Activated CD4-positive, alpha-beta memory T cell treated with anti-CD3 and anti-CD28 coated beads, Interleukin-2, amount 10 ng/mL, durations not matched to agents 7 days and 5 days (primary cell): ENCODE measurements at places on chromosomes 6 and 20. TPM values are rescaled to one million over a fixed set of nuclear protein-coding genes. Genes with fewer than 3 reads are reported as not detected.

GRCh38 chr20:32685541-32686529 is 12.1 kb upstream of the C20orf203 start:
- no peak for DNase-seq

Gene CCN2
- total RNA-seq: not detected

DNA sequence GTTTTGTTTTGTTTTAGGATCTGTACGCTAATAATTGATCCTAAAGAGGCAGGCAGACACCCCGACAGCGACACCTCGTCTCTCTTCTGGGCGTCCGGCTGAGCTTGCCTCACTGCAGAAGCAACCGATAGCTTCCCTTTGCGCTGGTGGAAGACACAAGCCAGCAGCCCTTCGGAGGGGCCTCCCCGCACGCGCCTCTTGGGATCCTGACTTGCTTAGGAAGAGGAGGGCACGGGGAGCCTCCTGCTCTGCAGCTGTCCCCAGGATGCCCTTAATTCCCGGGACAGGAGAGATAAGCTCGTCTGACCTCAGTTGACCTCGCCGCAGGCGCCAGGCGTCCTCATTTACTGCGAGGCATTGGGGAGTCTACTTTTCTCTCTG is 94.0 kb downstream of the CD83 start:
- DNase-seq: no peak

- no peak for DNase-seq
Observed at GRCh38 chr20:58237318-58238132, 9.1 kb upstream of the ANKRD60 start.

DNA sequence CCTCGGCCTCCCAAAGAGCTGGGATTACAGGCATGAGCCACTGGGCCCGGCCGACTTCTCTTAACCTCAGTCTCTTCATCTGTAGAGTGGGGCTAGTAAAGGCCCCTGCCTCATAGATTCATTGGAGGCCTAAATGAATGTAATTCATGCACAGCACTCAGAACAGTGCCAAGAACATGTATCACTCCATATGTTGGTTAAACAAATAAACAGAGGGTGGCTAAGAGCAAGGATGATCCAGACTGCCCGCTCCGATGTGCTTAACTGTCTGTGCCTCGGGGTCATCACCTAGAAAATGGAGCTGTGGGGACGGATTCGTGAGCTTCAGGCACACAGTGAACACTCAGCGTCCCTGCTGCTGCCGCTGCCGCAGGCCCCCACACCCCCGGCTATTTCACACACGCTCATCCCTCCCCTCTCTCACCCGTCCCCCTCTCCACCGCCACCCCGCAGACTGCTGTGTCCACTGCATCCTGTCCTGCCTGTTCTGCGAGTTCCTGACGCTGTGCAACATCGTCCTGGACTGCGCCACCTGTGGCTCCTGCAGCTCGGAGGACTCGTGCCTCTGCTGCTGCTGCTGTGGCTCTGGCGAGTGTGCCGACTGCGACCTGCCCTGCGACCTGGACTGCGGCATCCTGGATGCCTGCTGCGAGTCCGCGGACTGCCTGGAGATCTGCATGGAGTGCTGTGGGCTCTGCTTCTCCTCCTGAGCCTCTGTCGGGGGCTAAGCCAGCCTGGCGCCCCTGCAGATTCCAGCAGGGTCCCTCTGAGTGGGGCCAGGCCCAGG is 14.8 kb downstream of the MDFI start:
- DNase-seq: no peak

GRCh38 chr6:36827261-36828079 is 11.8 kb downstream of the CPNE5 start:
- DNase-seq: peak; percentile 45

- no peak for DNase-seq
Observed at GRCh38 chr6:127102299-127102698, 16.2 kb upstream of the RSPO3 start.

Gene SNRPB
- 310 TPM for total RNA-seq

GRCh38 chr6:13725570-13725969 is 13.9 kb upstream of the RANBP9 start:
- DNase-seq: peak; percentile 32

Gene DDX43
- 0.88 TPM for total RNA-seq

- DNase-seq: no peak
Observed at GRCh38 chr20:14902432-14903089, 565.1 kb upstream of the FLRT3 start.

Gene GGTLC1
- total RNA-seq: not detected

Gene OPN5
- not detected for total RNA-seq

- DNase-seq: no peak
Observed at GRCh38 chr6:154318721-154319120, 37.9 kb downstream of the IPCEF1 start.

Gene KPNA5
- 7.1 TPM for total RNA-seq

DNA sequence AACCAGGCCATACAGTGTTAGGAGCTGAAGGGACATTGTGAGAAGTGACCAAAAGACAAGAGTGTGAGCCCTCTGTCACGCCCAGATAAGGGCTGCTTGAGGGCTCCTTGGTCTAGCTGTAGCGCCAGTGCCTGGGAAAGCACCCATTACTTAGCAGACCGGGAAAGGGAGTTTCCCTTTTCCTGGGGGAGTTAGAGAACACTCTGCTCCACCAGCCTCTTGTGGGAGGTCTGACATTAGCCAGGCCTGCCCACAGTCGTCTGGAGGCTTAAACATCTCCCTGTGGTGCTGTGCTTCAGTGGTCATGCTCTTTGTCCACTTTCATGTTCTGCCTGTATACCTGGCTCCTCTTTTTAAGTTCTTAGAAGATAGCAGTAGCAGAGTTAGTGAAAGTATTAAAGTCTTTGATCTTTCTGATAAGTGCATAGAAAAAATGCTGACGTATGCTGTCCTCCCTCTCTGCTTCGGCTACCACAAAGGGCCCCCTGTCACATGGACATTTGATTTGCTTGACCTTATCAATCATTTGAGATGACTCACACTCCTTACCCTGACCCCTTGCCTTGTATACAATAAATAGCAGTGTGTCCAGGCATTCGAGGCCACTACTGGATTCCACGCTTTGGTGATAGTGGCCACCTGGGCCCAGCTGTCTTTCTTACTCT is 201.5 kb upstream of the ECI2 start:
- DNase-seq: no peak

Gene F13A1
- not detected for total RNA-seq

Gene APCDD1L
- total RNA-seq: not detected

Gene ACSS2
- total RNA-seq: 43.5 TPM

- DNase-seq: no peak
Observed at GRCh38 chr20:33908336-33908735, 85.4 kb upstream of the RALY start.

DNA sequence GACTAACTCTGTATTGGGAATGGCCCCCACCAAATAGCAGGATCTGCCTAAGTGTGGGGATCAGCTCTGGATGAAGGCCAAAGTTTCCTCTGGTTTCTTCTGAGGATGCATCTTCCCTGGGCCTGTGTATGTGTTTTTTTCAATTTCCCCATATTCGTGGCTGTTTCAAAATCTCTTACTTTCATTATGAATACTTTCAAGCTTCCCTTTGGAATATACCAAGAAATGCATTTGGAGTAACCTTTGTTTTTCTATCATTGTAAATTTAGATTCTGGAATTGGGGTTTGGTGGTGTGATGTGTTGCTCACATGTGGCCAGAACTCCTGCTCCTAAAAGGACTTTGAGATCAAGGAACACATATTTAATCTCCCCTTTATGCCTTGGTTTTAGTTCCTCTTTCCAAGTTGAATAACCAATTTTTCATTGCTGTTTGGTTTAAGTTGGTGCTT is 8.4 kb downstream of the ENTPD6 start:
- DNase-seq: no peak

DNA sequence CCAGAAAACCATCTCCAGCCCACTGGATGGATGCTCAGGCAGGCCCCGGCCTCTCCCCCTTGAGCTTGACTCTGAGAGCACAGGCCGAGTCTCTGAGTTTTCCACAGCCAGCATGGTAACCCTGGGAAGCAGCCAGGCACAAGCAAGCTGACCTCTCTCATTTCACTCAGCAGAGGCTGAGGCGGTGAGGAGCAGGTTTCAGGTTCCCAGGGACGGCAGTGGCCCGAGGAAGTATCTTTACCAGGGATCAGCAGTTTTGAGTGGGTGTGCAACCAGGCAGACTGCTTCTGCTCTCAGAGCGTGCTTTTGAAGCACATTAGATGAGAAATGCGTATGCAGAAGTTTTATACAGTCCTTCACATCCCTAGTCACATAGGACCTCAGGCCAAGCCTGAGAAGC is 12.6 kb downstream of the HCK start:
- no peak for DNase-seq

DNA sequence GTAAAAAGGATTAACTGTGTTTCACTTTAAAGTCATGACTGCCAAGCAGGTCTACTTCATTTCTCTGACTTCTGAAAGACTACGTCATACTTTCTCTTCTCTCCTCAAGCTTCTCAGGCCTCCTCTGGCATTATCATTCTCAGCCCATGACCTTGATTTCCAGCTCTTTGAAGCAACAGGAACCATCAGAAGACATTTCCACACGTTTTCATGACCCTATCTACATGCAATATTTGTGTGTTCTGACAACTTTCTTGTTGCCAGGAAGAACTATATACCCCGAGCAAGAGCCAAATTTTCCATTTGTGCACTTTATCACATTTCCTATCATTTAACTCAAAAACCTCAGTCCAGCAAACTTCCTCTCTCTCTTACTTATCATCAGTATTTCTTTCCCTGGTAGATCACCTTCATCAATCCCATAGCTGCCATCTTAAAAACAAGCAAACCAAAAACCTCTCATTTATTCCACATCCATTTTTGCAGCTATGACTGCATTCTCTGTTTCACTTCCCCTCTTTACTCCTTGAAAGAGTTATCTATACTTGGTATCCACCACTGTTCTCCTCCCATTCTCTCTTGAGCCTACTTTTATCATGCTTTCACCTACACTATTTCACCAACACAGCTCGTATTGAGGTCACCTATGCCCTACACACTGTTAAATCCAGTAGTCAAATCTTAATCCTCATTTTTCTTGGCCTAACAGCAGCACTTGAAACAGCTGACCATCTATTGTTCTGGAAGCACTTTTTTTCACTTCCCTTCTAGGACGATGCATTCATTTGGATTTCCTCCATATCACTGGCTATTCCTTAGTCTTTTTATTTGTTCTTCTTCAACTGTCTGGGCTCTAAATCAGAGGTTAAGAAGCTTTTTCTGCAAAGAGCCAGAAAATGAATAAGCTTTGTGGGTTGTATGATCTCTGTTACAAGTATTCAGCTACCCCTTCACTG is 47.1 kb downstream of the STX7 start:
- DNase-seq: no peak

Gene FOXS1
- total RNA-seq: not detected

GRCh38 chr20:31992086-31992485 is 18.2 kb upstream of the CCM2L start:
- no peak for DNase-seq

Gene SMIM13
- 9.4 TPM for total RNA-seq

Gene SLPI
- 0.40 TPM for total RNA-seq

Gene PAX1
- not detected for total RNA-seq

Gene CCDC170
- not detected for total RNA-seq

Gene GNL1
- 62.1 TPM for total RNA-seq

- DNase-seq: no peak
Observed at GRCh38 chr6:7675353-7675945, 50.5 kb upstream of the BMP6 start.

- no peak for DNase-seq
Observed at GRCh38 chr6:115909923-115910546, 150.7 kb downstream of the FRK start.
